Caki2 (cell line): ENCODE measurements at places on chromosomes 5 and 9. TPM values are rescaled to one million over a fixed set of nuclear protein-coding genes. Genes with fewer than 3 reads are reported as not detected.
A peak's percentile ranks its signal among the peaks of the same experiment; 100 is the strongest.

- peak; percentile 71 for DNase-seq
Measured at GRCh38 chr9:73149371-73150067, 2.1 kb upstream of the ANXA1 start.

- DNase-seq = peak; percentile 44
Measured at GRCh38 chr5:98927242-98927988, 1.4 kb downstream of the CHD1 start.

GRCh38 chr5:7629561-7629960 is 221.4 kb downstream of the CFAP90 start:
- DNase-seq = no peak

DNA sequence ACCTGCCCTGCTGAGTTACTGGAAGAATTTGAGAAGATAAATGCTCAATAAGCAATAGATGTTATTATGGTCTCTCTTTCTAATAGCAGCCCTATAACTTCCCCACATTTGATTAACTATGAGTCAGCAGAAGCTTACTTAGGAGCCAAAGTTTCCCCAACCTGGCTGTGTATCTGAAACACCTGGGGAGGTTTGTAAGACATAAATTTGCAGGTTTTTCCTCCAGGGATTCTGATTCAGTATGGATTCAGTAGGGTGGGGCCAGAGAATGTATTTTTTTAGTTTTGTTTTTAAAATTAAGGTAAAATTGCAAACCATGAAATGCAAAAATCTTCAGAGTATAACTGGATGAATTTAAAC is 44.9 kb upstream of the GNPDA1 start:
- no peak for DNase-seq

GRCh38 chr5:152170350-152170749 is 234.7 kb downstream of the NMUR2 start:
- DNase-seq = no peak

The TSPAN17 gene
- 93.4 and 126 TPM in 2 replicates for total RNA-seq

The RNF183 gene
- total RNA-seq = 0.23 and 0.95 TPM in 2 replicates

The GGTA1 gene
- not detected in 2 replicates for total RNA-seq
